ENCODE measurements at places on chromosomes 7 and 10.

DNA sequence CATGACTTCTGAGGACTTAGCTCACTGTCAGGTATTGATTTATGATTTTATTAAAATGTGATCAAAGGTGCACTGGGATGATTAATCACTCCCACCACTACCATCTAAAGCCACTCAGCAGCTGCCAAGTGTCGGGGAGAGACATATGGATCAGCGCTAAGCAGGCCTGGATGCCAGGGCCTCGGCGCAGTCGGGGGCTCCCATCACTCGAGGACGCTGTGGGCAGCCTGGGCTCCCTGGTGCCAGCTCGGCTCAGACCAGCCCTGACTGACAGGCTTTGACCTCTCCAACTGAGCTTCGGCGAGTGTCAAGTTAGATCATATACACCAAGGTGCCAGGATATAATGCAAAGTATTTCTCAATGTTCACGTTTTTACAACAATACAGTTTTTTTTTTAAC lies 267.7 kb downstream of the ACTR3B start:
- DNase-seq: no peak

GRCh38 chr10:109920016-109920415 lies 3.3 kb downstream of the XPNPEP1 start:
- DNase-seq: peak; percentile 9

DNA sequence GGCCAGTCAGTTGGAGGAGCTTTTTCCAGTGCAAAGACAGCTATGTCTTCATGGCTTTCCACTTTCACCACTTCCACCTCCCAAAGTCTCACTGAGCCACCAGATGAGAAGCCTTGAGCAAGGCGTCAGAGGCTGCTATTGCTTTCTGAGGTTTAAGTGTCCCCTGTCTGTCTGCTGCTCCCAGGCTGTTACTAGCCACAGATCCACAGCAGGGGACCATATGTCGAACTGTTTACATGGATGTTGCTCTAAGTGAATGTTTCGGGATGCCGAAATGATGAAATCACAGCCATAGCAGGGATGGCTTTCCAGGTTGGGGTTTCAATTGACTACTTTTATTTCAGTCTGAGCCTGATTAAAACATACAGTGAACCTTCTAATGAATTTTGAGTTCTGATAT lies 88.5 kb downstream of the AVL9 start:
- DNase-seq: no peak

DNA sequence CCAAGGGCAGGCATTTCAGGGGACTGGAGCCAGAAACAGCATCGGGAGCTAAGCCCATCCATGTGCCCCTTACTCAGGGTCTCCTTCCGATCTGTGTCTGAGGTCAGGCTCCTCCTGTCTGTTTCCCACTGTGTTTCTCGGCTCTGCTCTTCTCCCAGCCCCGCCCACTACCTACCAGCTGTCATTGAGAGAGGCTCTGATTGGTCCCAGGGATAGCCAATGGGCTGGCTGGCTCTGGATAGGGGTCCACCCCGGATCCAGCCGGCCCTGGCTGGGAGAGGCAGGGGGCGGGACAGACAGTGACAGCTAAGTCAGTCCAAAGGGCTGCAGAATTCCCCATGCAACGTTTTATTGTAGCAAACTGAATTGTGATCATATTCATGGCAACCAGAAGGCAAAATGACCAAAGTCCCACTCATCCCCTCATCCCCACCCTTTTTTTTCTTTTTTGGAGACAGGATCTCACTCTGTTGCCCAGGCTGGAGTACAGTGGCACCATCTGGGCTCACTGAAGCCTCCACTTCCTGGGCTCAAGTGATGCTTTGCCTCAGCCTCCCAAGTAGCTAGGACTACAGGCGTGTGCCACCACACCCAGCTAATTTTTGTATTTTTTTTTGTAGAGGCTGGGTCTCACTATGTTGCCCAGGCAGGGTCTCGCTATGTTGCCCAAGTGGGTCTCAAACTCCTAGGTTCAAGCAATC lies 76.3 kb downstream of the CLIP2 start:
- DNase-seq: no peak

DNA sequence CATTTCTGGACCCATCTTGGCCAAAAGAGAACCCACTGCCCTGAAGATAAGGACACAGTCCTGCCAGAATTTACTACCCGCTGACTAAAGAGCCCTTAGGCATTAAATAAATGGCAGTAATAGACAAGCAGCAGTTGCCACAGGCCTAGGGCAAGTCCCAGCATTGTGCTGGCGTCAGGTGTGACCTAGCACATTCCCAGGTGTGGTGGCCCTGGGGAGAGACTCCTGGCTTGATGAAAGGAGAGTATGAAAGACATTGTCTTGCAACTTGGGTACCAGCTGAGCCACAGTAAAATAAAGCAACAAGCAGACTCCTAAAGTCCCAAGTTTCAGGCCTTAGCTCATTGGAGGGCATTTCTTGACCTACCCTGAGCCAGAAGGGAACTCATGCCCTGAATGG lies 715.7 kb upstream of the SORCS1 start:
- DNase-seq: no peak

DNA sequence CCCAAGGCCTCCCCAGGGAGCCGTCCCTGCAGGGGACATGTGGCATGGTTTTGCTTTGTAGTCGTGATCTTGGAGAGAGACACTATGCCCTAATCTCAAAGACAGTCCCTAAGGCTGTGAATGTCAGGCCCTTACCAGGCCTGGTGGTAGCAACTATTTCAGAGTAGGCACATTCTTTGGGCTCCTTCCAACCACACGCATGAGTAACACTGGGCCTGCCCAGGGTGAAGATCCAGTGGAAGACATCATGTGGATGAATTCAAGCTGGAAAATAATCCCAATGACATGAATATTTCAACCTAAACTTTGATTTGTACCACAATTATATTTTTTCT lies 39.5 kb upstream of the INSIG1 start:
- no peak for DNase-seq

- DNase-seq: no peak
Observed at GRCh38 chr10:130434446-130435385, 298.5 kb downstream of the GLRX3 start.

- DNase-seq: no peak
Observed at GRCh38 chr10:128099901-128100300, 26.3 kb downstream of the MKI67 start.
